ENCODE measurements at places on chromosomes 7 and 10. TPM values are rescaled to one million over a fixed set of nuclear protein-coding genes. Genes with fewer than 3 reads are reported as not detected.

DNA sequence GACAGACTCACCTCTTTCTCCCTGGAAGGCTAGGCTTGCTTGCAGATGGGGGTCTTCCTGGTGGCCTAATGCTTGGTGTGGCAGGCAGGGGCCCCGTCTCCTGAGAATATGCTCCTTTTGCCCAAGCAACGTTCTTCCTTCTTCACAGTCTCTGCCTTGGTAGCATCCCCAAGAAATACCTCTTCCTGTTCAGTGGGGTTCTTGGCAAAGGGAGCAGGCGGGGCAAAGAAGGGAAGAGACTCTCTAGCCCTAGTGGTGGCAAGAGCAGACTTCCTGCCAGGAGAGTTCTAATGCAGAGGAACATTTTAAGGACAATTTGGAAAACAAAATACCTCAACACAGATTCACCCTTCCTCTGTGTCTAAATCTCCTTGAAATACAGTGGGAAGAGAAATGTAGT, at the start of gene CLEC5A:
TSS of gene CLEC5A (minus strand) at position 179 of the 400 bp plus-strand sequence. CDS start 682 bp downstream, outside the sequence.
- H3K36me3 ChIP-seq = no peaks in the 10 kb centered on the region
- DNase-seq = no peak
- H3K27ac ChIP-seq = no peak within 1 kb of the TSS
- H3K27me3 ChIP-seq = no peaks in the 10 kb centered on the region
- no peaks in the 10 kb centered on the region for H3K4me1 ChIP-seq

GRCh38 chr10:31657434-31657872, 271.2 kb downstream of the ARHGAP12 start:
- H3K4me1 ChIP-seq = no peaks in the 10 kb centered on the region
- H3K27ac ChIP-seq = no peak overlapping the region
- no peaks in the 10 kb centered on the region for H3K36me3 ChIP-seq
- DNase-seq = no peak
- no peak overlapping the region for H3K4me3 ChIP-seq
- H3K27me3 ChIP-seq = no peaks in the 10 kb centered on the region

- no peak overlapping the region for H3K27ac ChIP-seq
- peaks cover 22% of the 10 kb centered on the region for H3K4me1 ChIP-seq
- no peak for DNase-seq
- no peak overlapping the region for H3K4me3 ChIP-seq
These were observed 100.8 kb downstream of the CTTNBP2 start for GRCh38 chr7:117772421-117772820.

- DNase-seq = no peak
- no peak overlapping the region for H3K27ac ChIP-seq
- H3K4me3 ChIP-seq = no peak overlapping the region
- H3K27me3 ChIP-seq = no peaks in the 10 kb centered on the region
- H3K4me1 ChIP-seq = no peaks in the 10 kb centered on the region
These were observed 75.5 kb downstream of the MARCHF5 start for GRCh38 chr10:92366412-92367021.

DNA sequence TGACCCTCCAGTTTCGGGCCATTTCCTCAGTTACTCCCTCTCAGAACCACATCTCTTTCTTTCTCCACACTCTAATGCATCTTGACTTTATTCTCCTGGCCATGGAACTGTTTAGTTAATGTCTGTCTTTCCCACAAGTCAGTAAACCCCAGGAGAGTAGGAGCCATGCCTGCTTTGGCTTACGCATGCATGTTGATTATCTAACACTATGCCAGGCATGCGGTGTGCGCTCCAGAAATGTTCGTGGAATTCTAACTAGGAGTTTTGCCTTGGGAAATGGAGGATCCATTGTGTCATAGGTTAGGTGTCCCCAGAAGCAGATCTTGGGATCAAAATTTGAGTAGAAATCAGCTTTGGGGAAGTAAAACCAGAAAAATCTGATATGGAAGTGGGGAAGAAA, 308.9 kb downstream of the GRID1 start:
- no peaks in the 10 kb centered on the region for H3K4me1 ChIP-seq
- no peaks in the 10 kb centered on the region for H3K27me3 ChIP-seq
- no peak overlapping the region for H3K27ac ChIP-seq
- H3K4me3 ChIP-seq = no peak overlapping the region
- no peak for DNase-seq

DNA sequence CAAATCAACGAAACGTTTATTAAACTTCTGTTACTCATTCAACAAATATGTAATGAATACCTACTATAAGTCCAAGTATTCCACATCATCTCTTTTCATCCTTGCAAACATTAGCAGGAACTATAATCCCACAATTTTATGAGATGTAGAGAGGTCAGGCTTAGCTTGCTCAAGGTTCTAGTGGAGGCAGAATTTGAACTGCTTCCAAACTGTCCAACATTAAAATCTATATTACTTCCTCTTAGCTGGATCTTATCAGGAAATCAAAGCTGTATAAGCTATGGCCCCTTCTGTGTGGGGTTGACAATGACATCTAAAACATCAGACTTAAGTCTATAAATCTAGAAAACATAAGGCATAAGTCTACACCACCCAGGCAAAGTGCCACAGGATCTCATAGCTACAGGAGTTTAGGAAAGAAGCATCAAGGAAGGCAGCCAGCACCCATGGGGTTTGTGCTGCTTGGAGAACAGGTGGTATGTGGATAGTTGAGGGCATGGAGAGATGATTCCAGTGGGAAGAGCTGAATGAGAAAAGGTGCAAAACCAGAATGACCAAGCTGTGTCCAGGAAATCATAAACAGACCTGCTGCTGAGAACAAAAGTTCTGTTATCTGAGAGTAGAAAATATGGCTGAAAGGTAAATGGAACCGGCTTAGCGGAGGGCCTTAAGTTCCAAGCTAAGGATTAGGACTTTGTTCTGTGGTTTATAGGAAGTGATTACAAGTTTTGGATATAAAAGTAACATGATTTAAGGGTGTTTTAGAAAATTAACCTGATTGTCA, 34.5 kb downstream of the PAPSS2 start:
- no peaks in the 10 kb centered on the region for H3K36me3 ChIP-seq
- H3K27me3 ChIP-seq = no peaks in the 10 kb centered on the region
- H3K4me3 ChIP-seq = no peak overlapping the region

DNA sequence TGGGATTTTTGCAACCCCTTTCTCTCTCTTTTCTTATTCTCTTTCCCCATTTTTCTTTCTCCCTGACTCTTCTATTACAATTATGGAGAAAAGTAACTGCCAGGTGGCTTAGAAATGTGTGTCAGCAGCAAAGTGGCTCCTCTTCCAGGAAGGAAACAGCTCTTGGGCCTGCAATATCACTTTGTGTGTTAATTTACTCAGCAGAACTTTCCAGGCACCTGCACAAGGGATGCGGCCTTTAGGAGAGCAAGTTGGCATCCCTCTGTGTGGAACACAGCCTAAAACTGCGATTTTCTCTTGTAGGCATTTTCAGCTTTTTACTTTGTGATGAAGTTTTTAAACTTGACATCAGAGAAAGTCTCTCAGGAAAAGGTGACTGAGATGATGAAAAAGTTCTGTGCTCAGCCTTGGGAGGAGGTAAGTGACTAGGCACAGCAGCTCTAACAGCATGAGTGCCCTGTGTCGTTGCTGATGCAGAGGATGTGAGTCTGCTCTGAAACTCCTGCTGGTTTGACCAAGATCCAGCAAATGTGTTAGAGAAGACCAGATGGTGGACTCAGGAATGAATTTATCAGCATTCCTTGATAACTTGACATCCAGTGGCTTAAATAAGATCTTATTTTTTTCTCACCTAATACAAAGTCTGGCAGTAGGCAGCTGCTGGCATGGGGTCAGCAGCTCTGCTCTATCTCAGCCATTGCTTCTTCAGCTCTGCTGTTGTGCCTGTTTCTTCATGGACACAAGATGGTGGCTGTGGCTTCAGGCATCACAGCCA, 47.4 kb upstream of the CC2D2B start:
- no peak overlapping the region for H3K4me3 ChIP-seq
- no peaks in the 10 kb centered on the region for H3K4me1 ChIP-seq
- H3K27me3 ChIP-seq = no peaks in the 10 kb centered on the region
- DNase-seq = no peak

DNA sequence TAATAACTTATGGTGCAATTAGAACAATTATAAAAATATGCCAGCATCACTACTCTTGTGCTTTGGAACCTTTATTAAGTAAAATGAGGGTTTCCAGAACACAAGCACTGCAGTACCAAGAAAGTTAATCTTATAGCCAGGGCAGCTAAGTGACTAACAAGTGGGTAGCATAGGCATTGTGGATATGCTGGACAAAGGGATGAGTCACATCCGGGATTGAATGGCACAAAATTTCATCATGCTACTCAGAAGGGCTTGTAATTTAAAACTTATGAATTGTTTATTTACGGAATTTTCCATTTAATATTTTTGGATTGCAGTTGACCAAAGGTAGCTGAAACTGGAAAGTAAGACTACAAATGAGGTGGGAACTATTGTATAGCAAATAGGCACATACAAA, 250.6 kb downstream of the C7orf25 start:
- H3K4me3 ChIP-seq = no peak overlapping the region
- H3K4me1 ChIP-seq = no peaks in the 10 kb centered on the region
- H3K27me3 ChIP-seq = no peaks in the 10 kb centered on the region
- DNase-seq = no peak
- no peaks in the 10 kb centered on the region for H3K36me3 ChIP-seq

DNA sequence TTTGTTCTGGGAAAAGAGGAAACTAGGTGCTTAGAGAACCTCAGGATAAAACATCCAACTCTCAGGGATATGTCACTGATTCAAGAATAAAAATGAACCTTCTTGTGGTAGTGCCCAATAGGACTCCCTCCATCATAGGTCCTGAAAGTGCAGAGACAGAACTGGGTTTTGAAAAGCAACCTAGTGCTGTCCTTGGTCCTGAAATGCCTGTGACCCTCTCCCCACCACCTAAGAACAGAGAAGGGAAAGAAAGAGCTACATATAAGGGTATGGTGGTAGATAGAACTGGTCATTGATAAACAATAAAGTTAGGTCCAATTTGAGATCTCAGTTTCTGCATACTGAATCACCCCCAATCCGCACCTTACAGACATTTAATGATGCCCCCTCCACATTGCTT, 953.3 kb downstream of the XPNPEP1 start:
- no peaks in the 10 kb centered on the region for H3K4me1 ChIP-seq
- no peak overlapping the region for H3K27ac ChIP-seq
- no peak for DNase-seq
- H3K27me3 ChIP-seq = no peaks in the 10 kb centered on the region
- H3K4me3 ChIP-seq = no peak overlapping the region

DNA sequence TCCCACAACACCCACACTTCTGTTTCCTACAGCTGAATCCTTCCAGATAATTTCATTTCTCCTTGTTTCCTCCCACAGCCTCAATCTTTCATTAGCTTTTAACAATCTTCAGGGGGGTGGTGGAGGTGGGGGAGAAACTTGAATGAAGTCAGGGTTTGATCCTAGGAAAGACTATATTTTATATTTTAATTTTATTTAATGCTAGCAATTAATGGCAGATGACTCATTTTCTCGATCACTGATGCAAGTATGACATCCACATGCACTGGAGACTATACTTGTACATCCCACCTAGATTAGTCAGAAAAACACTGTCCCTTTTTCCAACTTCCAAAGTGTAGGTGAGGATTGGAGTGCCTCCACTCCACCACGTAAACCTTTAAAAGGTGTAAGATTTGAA, 1181.3 kb upstream of the AUTS2 start:
- no peak overlapping the region for H3K4me3 ChIP-seq
- no peak for DNase-seq
- no peaks in the 10 kb centered on the region for H3K4me1 ChIP-seq
- H3K27me3 ChIP-seq = no peaks in the 10 kb centered on the region
- no peak overlapping the region for H3K27ac ChIP-seq
- no peaks in the 10 kb centered on the region for H3K36me3 ChIP-seq

GRCh38 chr10:33794460-33794859, 460.0 kb upstream of the NRP1 start:
- H3K36me3 ChIP-seq = no peaks in the 10 kb centered on the region
- no peak overlapping the region for H3K4me3 ChIP-seq
- DNase-seq = no peak

GRCh38 chr10:130193493-130194193, 57.5 kb downstream of the GLRX3 start:
- H3K36me3 ChIP-seq = no peaks in the 10 kb centered on the region
- DNase-seq = no peak
- H3K4me3 ChIP-seq = no peak overlapping the region
- no peak overlapping the region for H3K27ac ChIP-seq

DNA sequence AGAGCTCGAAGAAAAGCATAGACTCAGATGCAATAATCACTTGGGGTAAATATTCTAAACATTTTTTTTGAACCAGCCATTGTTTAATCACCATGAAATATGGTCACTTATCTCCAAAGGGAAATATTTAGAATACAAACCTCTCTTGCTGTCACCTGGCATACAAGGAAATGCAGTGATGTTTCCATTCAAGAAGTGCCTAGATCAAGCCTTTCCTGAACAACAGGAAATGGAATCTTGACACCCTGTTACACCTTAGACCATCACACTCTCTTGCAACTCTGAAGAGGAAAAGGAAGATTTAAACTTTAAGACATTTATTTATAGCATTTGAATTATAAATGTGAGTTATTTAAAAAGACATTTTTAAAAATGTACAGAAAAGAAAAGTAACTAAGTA, 263.0 kb upstream of the BMPER start:
- no peak overlapping the region for H3K4me3 ChIP-seq
- H3K4me1 ChIP-seq = no peaks in the 10 kb centered on the region
- DNase-seq = no peak
- no peaks in the 10 kb centered on the region for H3K27me3 ChIP-seq
- H3K36me3 ChIP-seq = no peaks in the 10 kb centered on the region
- H3K27ac ChIP-seq = no peak overlapping the region

GRCh38 chr7:28470344-28470743, 58.0 kb downstream of the CREB5 start:
- no peak overlapping the region for H3K4me3 ChIP-seq
- no peaks in the 10 kb centered on the region for H3K36me3 ChIP-seq
- no peaks in the 10 kb centered on the region for H3K4me1 ChIP-seq
- DNase-seq = no peak
- H3K27ac ChIP-seq = no peak overlapping the region
- H3K27me3 ChIP-seq = no peaks in the 10 kb centered on the region

GRCh38 chr10:89458291-89458690, 43.9 kb downstream of the IFIT5 start:
- no peaks in the 10 kb centered on the region for H3K4me1 ChIP-seq
- H3K4me3 ChIP-seq = no peak overlapping the region
- DNase-seq = no peak
- H3K36me3 ChIP-seq = no peaks in the 10 kb centered on the region
- no peaks in the 10 kb centered on the region for H3K27me3 ChIP-seq
- H3K27ac ChIP-seq = no peak overlapping the region

DNA sequence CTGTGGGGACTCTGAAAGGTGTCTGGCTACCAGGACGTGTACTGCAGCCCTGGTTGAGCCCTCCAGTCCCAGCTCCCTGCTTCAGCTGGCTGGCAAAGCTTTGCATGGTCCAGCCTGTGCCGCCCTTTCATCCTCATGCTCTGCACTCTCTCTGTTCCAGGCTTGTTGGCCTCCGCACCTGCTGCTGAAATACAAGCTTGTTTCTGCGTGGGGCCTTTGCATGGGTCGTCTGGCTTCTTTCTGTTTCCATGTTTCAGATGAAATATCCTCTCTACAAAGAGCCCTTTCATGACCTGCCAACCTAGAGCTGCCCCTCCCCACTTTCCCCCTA, 45.9 kb downstream of the TSPAN15 start:
- no peak for DNase-seq
- H3K27ac ChIP-seq = no peak overlapping the region
- H3K27me3 ChIP-seq = no peaks in the 10 kb centered on the region
- no peak overlapping the region for H3K4me3 ChIP-seq

GRCh38 chr10:124220971-124221355, 127.6 kb upstream of the CHST15 start:
- no peak for DNase-seq
- no peaks in the 10 kb centered on the region for H3K27me3 ChIP-seq
- no peaks in the 10 kb centered on the region for H3K36me3 ChIP-seq
- H3K4me3 ChIP-seq = no peak overlapping the region
- H3K4me1 ChIP-seq = no peaks in the 10 kb centered on the region

BLNK gene
- total RNA-seq = 35.5 TPM

NUTM2B gene
- total RNA-seq = 0.22 TPM

DPY19L1 gene
- 50.3 TPM for total RNA-seq

TUBB8 gene
- total RNA-seq = not detected

TMEM139 gene
- total RNA-seq = 6.6 TPM

RBP3 gene
- not detected for total RNA-seq

GPR15LG gene
- not detected for total RNA-seq
